ENCODE measurements at places on chromosomes 7 and 10.

DNA sequence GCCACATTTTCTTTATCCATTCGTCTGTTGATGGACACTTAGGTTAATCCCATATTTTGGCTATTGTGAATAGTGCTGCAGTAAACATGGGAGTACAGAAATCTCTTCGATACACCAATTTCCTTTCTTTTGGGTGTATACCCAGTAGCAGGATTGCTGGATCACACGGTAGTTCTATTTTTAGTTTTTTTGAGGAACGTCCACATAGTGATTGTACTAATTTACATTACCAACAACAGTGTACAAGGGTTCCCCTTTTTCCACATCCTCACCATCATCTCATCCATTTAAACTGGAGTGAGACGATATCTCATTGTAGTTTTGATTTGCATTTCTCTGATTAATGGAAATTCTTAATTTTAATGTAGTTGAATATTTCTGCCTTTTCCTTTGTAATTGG is 19.3 kb downstream of the VKORC1L1 start:
- no peak for DNase-seq

GRCh38 chr7:43906331-43907010 is at the start of gene URGCP:
TSS of gene URGCP (minus strand) at chr7:43906596. CDS start at chr7:43906575, 21 bp downstream.
- DNase-seq: peak; percentile 53

DNA sequence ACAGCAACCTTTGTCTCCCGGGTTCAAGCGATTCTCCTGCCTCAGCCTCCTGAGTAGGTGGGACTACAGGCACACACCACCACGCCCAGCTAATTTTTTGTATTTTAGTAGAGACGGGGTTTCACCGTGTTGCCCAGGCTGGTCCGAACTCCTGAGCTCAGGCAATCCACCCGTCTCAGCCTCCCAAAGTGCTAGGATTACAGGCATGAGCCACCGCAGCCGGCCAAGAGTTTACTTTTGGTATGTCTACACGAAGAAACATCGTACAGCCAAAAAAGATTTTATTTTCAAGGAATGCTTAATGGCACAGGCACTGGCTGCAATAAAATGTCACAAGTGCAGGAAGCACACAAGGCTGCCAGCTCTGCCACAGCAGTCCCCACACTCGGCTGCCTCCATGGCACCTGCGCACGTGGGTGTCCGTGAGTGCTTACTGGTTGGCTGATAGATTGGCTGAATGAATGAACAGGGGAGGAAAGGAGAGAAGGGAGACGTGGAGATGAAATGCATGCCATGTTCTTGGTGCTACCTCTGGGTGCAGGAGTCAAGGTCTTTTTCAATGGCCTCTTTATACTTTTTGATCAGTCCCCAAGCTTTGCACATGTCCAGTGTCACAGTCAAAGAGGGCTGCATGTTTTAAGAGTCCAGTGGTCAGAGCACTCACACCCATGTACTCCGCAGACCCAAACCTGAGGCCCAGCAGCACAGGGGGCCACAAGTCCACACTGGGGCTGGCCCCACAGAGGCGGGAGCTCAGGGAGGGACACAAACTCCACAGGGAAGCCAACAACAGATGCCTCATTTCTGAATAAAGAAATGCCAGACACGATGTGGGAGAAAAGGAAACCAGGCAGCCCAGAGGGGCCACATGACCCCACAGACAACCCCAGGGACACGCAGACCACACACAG is 198.2 kb downstream of the MAD1L1 start:
- no peak for DNase-seq

GRCh38 chr10:80860719-80861118 is 323.0 kb downstream of the SH2D4B start:
- no peak for DNase-seq

GRCh38 chr7:127901895-127902703 is 129.1 kb downstream of the LRRC4 start:
- DNase-seq: no peak

DNA sequence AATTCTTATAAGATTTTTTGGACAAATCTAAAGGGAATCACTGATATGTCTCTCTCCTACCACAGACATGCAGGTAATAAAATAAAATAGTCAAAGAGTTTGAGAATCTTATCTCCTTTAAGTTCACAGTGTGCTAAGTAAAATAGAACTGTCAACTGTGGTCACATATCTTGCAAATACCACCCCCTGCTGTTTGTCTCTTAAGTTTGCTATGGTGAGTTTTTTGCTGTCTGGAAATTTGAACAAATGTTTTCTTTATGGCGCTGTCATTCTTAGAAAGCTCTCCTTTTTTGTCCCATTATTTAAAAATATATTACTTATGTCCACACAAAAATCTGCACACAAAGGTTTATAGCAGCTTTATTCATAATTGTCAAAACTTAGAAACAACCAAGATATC is 19.6 kb downstream of the GIMAP5 start:
- DNase-seq: peak; percentile 80

DNA sequence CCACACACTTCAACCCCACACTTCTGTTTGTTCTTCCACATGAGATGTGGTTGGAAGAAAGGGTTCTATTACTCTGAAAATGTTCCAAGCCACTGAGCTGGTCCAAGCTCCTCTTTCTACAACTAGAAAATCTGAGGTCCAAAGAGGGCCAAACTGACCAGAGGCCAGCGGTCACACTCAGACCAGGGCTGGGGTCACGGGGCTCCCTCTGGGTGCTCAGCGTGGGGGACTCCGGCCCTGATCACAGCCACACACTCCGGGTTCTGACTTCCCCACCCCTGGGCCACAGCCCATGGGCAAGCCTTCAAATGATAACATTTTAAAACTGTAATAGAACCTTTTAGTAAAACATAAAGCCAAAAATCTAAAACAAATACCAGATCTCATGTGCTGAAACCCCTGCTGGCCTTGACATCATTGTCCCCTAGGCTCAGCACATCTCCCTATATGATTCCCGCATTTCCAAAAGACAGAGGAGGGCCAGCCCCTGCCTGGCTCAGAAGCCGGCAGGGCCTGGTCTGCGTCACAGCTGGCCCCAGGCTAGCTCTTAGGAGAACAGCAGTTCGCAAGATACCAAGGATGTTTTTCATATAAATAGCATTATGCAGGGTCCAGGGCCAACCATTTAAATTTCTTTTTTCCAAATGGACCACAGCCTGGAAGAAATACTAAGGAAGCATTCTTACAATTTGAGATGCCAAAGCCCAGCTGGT is 3.3 kb downstream of the CRYGN start:
- no peak for DNase-seq

- no peak for DNase-seq
Observed at GRCh38 chr7:117153016-117153545, 169.8 kb downstream of the WNT2 start.

GRCh38 chr7:141409219-141409618 is 142.0 kb upstream of the AGK start:
- DNase-seq: no peak

- no peak for DNase-seq
Observed at GRCh38 chr7:408751-409311, 110.8 kb downstream of the PDGFA start.

DNA sequence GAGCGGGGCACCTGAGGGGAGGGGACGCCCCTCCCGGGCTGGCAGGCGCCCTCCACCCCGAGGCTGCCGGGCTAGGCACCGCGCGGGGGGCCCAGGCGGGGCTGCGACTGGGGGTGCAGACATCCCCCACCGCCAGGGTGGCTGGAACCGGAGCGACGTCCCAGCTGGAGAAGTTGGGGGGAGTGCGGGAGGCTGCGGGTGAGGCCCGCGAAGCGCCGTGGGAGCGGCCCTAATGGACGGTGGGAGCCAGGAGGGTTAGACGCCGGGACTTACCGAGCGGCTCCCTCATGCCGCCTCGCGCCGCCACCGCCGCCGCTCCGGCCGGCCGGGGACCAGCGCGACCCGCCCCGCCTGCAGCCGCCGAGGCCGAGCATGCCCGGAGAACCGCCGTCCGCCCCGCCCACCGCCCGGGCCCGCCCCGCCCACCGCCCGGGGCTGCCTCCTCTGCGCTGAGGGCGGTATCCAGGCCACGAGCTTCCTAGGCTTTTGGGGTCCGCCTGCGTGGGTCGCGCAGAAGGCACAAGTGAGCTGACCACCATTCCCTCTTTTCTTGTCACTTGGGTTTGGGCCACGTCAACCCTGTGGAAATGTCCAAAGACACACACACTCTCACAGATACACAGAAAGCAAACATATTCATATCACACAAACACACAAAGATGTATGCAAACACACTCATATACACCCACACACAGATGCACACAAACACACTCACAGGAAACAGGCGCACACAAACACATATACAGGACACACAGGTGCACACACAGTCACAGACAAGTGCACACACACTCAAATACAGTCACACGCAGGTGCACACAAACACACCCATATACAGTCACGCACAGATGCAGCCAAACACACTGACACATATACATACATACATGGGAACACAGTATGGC is at the start of gene JCAD:
JCAD (minus strand) TSS at position 378 of the 899 bp plus-strand sequence. CDS start 11,774 bp downstream, outside the sequence.
- peak; percentile 49 for DNase-seq

- peak; percentile 84 for DNase-seq
Observed at GRCh38 chr7:8125680-8126444, 136.1 kb downstream of the ICA1 start.

- DNase-seq: no peak
Observed at GRCh38 chr10:103513380-103514060, 20.0 kb downstream of the NEURL1 start.

DNA sequence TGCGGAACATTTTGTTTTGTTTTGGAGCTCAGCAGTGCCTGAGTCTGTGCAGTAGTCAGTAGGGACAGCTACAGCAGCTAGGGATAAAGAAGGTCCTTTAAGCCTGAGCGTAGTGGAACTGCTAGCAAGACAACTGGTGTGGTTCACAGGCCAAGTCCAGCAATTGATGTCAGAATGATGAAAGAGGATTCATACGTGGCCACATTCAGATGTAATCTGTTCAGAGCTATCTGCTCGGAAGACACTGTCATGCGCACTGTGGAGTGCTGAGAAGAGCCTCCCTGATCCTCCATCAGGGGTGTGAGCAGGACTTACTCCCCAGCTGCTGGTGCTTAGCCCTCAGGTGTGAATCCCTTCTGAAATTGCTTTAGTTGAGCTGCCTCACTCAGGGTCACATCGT is 79.6 kb upstream of the ANKRD1 start:
- no peak for DNase-seq

DNA sequence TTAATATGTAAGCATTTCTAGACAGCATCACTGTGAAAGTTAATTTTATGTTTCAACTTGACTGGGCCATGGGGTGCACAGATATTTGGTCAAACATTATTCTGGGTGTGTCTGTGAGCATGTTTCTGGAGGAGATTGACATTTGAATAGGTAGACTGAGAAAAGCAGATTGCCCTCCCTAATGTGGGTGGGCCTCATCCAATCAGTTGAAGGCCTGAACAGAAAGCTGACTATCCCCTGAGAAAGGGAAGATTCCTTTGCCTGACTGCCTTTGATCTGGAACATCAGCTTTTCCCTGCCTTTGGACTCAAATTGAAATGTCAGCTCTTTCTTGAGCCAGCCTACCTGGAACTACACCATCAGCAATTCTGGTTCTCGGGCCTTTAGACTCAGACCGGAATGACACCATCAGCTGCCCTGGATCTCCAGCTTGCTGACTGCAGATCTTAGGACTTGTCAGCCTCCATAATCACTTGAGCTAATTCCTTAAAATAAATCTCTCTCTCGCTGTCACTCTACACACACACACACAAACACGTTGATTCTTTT is 5.7 kb upstream of the RPP30 start:
- no peak for DNase-seq

GRCh38 chr10:49562893-49563292 is 24.0 kb upstream of the ERCC6 start:
- DNase-seq: no peak

DNA sequence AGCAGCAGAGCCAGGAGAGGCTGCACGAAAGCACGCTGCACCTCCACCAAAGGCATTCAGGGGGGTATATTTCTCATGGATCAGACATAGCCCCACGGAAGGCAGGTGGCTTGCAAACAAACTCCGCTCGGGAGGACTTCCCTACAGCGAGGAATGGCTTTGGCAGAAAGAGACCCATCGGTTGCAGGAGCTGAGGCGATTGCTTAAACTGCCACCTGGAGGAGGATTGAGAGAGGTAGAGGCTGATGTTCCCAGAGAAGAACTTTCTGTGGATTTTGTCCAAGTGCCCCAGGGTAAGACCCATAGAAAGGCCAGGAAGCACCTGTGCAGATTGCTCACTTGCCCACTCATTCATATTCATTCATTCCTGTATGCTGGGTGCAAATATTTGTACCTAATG is 89.1 kb downstream of the NEUROD6 start:
- no peak for DNase-seq

GRCh38 chr10:128574581-128575210 is 448.5 kb upstream of the MKI67 start:
- DNase-seq: no peak

DNA sequence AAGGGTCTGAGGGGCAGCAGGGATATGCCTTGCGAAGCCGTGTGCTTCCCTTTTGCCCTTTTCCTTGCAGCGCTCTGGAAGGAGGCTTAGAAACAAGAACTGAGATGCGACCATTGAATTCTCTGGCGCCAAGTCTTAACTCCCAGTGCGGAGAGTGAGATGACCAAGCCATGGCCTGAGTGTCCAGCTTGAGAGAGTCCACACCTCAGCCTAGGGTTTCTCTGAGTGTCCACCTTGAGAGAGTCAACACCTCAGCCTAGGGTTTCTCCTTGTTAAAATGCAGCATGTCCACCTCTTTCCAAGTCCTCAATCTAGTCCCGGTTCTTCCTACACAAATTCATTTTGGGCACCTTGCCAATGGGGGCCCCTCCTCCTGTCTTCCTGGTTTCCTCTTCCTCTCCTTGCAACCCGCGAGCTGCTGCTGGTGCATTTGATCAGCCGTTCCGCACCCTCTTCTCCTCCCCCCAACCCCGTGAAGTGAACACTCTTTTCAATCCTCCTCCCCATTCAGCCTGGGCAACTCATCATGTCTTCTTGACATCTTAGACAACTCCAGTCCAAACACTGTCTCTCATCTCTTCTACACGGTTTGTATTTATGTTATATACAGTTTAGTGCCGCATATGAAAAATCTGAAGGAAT is 178.2 kb upstream of the PITRM1 start:
- no peak for DNase-seq

- no peak for DNase-seq
Observed at GRCh38 chr7:16098585-16099179, 322.7 kb downstream of the CRPPA start.

- DNase-seq: no peak
Observed at GRCh38 chr7:34612661-34613060, 45.4 kb upstream of the NPSR1 start.

GRCh38 chr7:150753826-150754603 is 16.8 kb downstream of the GIMAP5 start:
- DNase-seq: peak; percentile 59

- peak; percentile 62 for DNase-seq
Observed at GRCh38 chr10:21993360-21994001, 10.0 kb downstream of the DNAJC1 start.
